Activated naive CD8-positive, alpha-beta T cell treated with anti-CD3 and anti-CD28 coated beads for 36 hours (primary cell): ENCODE measurements at places on chromosomes 6 and 20.

- no peak for DNase-seq
Observed at GRCh38 chr20:57693002-57693582, 16.7 kb downstream of the PMEPA1 start.

GRCh38 chr20:33896509-33896908 lies 85.4 kb downstream of the CHMP4B start:
- DNase-seq = no peak

- DNase-seq = no peak
Observed at GRCh38 chr6:28351493-28351925, 1.8 kb downstream of the ZKSCAN3 start.

DNA sequence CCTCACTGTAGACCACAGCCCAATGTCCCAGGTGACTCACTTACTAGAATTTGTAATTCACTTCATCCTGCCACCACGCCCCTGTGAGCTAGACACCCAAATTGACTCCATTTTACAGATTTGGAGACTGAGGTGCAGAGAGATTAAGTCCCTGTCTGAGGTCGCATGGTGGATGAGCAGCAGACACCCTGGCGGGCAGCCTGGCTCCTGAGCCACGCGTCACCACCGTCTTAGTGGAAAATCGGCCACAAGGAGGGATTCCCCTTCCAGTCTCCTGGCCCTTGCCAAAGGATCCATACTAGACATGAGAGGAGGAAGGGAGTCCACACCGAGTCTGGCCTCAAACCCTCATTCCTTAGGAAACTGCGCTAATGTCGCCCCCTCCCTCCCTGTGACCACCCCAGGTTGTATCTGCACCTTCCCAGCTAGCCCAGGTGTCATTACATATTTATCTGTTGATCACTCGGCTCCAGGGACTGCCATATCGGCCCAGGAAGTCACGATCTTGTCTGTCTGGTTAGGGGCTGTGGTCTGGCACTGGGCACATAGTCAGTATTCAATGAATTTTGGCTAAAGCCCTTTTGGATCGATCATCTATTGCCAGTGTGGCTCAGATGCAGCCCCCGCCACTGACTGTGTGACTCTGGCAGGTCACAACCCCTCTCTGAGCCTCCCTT lies 25.7 kb upstream of the PTGIS start:
- no peak for DNase-seq

GRCh38 chr20:49676581-49677291 lies 36.9 kb downstream of the B4GALT5 start:
- peak; percentile 22 for DNase-seq

DNA sequence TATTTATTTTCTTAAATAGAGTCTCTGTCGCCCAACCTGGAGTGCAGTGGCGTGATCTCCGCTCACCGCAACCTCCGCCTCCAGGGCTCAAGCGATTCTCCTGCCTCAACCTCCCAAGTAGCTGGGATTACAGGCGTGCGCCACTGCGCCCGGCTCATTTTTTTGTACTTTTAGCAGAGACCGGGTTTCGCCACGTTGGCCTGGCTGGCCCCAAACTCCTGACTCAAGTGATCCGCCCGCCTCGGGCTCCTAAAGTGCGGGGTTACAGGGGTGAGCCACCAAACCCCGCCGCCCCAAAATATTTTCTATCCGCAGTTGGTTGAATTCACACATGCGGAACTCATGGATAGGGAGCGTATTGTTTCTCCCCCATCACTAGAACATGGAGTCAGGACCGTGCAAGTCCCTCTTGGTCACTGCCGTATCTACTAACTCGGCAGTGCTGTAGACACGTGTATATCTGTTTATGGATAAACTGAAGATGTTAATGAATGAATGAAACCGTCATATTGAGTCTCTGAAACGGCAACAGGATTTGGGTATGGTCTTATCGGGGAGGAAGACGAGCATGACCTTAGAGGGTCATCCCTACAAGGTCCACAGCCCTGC lies 904 bp downstream of the MKKS start:
- DNase-seq = no peak

GRCh38 chr6:119250036-119250435 lies 99.5 kb downstream of the MAN1A1 start:
- no peak for DNase-seq

- no peak for DNase-seq
Observed at GRCh38 chr6:63882208-63882607, 246.6 kb downstream of the PHF3 start.

DNA sequence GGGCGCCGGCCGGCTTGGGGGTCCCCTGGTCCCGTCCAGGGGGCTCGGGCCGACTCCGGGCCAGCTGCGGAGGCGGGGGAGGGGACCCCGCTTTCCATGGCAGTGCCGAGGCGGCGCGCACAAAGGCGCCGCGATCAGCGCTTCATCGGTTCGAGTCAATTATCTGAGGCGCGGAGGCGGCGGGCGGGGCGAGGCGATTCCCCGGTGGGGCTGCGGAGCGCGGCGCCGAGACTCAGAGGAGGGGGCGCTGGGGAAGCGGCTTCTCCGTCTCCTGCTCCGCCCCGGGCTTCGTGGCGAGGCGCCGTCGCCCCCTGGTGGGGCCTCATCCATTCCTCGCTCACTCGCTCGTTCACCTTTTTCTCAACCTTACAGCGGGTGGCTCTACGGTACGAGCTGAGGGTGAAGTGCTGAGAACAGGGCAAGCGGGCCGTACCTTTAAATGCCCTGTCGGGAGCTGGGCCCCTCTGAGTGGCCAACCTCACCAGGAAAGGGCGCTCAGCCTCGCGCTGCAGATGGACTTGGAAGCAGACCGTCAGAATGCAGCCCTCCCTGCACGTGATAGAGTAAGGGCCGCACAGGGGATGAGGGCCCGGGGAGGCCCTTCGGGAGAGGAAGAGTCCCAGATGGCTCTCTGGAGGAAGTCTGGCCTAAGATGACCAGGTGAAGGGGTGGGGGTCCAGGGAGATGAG lies 39.9 kb downstream of the SLC52A3 start:
- peak; percentile 74 for DNase-seq

- no peak for DNase-seq
Observed at GRCh38 chr6:116016846-116017545, 43.7 kb downstream of the FRK start.

- no peak for DNase-seq
Observed at GRCh38 chr6:159312206-159312605, 143.0 kb downstream of the FNDC1 start.

DNA sequence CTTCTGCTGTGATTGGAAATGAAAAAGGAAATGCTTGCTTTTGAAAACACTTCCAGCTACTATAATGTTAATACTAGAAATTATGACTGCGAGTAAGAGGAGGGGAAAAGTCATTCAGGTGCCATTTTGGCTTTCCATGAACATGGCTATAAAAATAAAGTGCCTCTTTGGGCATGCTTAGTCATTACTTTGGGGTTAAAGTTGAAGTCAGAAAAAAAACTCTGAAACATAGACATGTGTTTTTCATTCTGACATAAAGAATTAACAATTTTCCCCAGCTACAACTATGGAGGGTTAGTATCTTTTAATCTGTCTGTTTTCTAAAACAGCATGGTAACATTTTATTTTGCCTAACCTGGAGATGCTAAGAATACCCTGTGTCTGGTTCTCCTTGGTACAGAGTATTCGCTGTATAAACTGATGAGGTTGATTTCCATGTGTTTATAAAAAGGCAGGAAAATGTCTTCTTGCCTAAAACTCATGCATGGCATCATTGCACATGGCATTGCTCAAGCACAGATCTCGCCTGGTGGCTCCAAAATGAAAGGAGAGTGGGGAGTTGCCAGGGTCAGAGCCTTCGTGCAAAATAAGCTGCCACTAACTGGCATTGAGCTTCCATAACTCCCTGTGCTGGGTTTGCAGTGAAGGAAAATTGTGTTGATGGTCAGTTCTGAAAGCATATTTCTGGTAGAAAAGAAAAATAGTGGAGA lies 188.9 kb downstream of the KCNQ5 start:
- no peak for DNase-seq

DNA sequence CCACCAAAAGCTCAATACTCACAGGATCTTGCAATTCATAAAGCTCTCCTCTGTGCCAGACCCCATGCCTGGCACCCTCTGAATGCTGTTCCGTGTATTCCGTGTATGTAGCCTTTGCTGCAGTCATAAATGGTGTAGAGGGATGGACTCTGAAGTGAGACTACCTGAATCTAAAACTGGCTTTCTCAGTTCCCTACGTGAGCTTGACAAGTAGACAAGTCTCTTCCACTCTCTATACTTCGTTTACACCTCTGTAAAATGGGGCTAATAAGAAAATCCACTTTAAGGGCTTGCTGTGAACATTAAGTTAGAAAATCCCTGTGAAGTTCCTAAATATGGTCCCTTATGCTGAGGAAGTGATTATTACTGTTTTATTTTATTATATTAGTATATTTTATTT lies 31.5 kb downstream of the PPP1R16B start:
- DNase-seq = no peak

DNA sequence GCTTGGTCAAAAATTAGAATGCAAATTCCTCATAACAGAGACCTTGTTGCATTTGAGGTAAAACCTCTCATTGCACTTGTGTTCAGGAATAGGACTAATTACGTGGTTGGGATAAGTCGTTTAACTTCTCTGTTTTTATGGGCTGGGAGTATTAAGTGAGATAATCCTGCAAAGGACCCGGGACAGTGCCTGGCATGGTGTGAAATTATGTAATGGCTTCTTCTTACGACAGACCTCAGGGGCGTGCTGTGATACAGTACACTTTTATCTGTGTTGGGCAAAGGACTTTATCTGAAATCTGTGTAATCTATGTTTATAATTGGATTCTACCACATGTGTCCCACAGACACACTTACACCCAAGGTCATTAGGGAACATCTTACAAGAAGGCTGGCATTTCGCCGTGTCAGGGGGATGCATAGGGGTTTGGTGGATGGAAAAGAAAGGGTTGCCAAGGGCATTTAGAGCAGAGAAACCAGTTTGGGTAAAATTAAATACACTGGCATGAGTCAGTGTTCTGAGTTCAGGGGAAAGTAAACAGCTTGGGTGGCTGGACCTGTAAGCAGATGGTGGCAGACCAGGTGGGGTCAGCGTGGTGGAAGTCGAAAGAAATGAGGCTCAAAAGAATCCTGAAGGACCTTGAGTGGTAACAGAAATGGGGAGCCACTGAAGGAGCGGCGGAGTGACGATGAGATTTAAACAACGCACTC lies 17.2 kb upstream of the RTF2 start:
- no peak for DNase-seq

DNA sequence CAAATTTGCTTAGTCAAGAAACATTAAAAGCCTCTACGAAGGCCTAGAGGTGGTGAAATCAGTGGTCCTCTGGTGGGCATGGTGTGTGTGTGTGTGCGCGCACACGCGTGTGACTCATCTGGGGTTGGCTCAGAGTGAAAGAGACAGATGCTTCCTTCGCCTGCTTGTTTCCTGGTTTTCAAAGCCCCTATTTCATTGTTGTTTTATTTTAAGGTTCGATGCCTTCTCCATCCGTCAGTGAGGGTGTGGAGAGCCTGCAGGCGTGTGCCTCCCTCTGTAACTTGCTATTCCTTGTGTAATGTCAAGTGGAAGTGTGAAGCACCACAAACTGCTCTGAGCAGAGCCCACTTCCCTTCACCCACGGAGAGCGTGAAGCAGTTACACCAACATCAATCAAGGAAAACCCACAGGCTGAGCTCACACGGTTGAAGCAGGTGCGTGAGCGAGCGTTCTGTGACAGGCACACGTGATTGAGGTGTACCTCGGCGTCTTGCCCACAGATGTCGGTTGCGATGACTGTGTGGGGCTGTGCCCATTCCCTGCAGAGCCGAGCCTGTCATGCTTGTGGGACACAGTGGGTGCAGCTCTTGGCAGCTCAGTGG lies 233.9 kb downstream of the PRL start:
- peak; percentile 68 for DNase-seq

DNA sequence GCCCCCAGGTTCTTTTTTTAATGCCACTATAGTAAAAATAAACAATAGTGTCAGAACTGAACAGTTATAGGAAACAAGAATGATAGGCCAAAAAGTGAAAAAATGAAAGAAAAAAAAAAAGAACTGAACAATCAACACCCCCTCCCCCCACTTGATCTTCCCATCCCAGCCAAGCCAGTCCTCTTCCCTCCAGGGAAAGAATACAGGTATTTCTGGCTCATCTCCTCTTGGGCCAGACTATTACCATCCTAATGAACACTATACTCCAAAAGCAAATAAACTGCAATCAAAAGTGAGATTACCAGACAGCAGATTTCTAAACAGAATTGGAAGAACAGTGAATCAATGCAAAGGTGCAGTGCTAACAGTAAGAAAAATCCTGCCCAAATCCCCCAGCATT lies 21.3 kb upstream of the C20orf203 start:
- no peak for DNase-seq

DNA sequence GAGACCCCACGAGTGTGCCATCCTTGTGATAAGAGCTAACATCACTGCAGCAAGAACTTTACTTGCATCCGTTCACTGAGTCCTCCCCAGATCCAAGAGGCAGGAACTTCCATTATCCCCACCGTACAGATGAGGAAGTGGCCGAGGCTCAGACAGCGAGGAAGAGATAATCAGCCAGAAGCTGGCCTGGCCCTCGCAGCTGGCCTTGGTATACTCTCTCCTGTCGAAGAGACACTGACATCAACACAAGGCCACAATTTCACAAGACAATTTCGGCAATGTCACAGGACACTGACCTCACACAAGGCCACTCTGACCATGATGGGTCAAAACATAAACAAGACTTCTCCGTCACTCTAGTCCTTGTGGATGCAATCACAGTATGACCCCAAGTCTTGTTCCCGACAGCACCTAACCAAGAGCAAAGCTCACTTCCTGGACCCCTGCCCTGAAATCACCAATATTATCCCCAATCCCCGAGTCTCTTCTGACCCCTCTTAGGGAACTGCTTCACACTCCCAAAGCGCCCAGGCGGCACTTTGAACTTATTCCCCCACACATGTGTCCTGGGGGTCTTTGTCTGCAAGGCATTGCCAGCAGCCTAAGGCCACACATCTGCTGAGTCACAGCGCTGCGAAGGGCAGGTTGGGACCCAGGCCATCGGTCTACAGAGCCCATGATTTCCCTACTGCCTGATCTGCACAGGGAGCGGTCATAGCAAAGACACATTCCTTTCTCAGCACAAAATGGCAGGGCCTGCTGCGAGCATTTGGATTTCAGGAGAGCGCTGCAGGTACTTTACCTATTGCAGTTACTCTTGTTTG lies 14.8 kb upstream of the VAPB start:
- no peak for DNase-seq

- no peak for DNase-seq
Observed at GRCh38 chr6:13629459-13630116, 14.5 kb downstream of the NOL7 start.

DNA sequence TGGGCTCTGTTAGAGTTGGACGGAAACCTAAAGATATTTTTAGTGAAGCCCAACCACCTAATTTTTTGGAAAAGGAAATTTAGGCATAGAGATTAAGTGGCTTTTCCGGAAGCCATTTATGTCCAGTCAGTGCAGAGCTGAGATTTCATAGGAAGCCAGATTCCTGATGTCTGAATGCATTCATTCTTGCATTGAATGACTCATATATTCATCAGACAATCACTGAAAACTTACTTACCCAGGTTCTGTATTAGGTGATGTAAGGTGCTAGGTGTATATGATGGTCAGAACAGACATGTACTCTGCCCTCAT lies 4.1 kb downstream of the SH3BGRL2 start:
- no peak for DNase-seq

- peak; percentile 52 for DNase-seq
Observed at GRCh38 chr6:1313767-1314503, 2.0 kb downstream of the FOXQ1 start.

- DNase-seq = no peak
Observed at GRCh38 chr6:106063448-106063850, 22.7 kb upstream of the PRDM1 start.
